ENCODE measurements at places on chromosomes 3 and 15. TPM values are rescaled to one million over a fixed set of nuclear protein-coding genes. Genes with fewer than 3 reads are reported as not detected.
A peak's percentile ranks its signal among the peaks of the same experiment; 100 is the strongest.

GRCh38 chr3:146250449-146251382 lies at the start of gene PLSCR4:
PLSCR4 (minus strand) TSS chr3:146251105; CDS start chr3:146222071, 29,034 bp downstream.
- peak; percentile 16 for DNase-seq

DNA sequence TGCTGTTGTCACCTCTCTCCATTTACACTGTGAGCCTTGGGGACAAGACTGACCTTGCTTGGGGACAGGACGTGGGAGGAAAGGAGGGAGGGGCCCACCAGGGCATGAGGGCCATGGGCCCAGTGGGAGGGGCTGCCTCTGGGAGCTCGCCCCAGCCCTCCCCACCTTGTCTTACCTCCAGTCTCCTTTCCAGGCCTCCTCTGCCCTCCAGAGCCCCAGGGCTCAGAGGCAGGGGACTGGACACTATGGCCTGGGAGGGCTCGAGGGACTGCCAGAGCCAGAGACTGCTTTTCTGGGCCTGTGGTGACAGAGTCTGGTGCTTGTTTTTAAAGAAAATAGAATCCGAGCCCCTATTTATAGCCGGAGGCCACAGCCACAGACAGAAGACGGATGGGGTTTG lies 10.2 kb downstream of the CSPG4 start:
- no peak for DNase-seq

- DNase-seq = no peak
Measured at GRCh38 chr3:117017135-117017894, 307.7 kb downstream of the TUSC7 start.

DNA sequence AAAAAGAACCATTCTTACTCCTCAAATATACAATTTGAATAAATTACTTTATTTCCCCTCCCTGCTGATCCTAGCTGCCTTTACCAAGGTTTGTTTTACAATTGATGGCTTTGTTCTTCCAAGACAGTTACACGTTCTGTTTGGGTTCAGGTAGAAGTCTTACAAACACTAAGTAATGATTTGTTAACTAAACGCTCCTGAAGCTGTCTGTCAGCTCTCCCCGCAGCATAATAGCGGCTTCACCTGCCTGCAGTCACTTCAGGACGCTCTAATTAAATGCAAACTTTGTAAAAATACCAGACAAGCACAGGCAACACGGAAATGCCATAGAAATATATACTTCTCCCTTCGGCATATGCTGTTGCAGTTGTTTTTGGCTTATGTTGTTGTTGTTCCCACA lies 176.4 kb upstream of the MDFIC2 start:
- DNase-seq = no peak

MRPS25 gene
- 78.2 TPM for total RNA-seq

STARD9 gene
- 4.8 TPM for total RNA-seq

AMIGO3 gene
- not detected for total RNA-seq

RASL12 gene
- total RNA-seq = not detected

ROPN1 gene
- not detected for total RNA-seq

CLDN11 gene
- total RNA-seq = not detected

Data from activated CD8-positive, alpha-beta T cell treated with anti-CD3 and anti-CD28 coated beads for 36 hours (primary cell).